Suppressor macrophage treated with lipopolysaccharide for 4 hours (primary cell): ENCODE measurements at places on chromosomes 2 and 18.

DNA sequence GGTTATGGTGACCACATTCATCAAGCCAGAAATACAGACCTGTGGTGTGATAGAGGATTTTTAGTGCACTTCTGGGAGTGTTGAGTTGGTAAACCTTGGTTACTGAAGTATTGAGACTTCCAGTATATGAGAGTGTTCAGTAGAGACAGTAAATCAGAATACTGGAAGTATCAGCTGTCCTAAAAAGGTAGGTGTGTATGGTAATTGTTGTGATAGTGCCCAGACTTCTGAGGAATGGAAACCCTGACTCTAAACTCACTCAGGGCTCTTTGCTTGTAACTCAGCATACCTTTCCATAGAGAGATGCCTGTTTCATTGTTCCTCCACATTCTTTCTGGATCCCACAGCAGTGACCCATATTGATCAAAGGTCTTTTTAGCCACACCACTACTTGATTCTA, 217.1 kb downstream of the SETBP1 start:
- no peak for DNase-seq

GRCh38 chr2:112187805-112188596, 49.8 kb downstream of the FBLN7 start:
- DNase-seq: no peak

GRCh38 chr2:238097988-238098871, 1.9 kb upstream of the ESPNL start:
- peak; percentile 47 for DNase-seq

DNA sequence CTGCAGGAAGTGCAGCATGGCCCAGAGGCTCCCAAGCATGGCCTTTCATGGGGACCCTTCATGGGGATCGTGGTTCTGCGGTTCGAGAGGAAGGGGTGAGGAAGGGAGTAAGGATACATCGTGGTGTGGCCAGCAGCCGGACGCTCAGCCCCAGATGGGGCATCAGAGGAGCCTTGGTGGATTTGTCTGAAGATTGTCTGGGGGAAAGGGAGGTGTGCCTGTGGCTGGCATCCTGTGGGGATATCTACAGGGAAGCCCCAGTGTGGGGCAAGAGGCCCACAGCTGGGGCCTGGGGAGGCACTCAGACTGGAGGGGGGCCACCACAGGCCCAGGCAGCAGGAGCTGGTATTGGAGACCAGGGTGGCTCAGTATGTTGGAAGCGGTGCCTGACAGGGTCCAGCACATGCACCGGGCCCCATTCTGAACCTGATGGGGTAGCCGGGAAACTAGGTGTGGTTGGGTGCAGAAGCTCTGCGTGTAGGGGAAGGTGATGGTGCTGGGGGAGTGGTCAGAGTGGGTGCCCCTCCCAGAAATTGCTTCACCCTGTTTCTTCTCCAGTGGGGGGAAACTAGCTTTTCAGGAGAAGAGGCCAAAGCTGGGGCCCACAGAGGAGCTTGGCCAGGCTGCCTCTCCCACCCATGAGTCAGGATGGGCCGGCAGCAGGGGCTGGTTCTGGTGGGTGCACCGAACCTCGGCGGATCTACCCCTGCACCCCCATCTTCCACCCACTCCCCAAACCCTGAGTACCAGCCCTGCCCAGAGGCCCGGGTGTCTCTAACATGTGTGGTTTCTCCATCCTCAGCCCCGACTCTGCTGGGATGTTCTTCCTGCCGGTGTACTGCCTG, 274.4 kb upstream of the HDAC4 start:
- DNase-seq: no peak

DNA sequence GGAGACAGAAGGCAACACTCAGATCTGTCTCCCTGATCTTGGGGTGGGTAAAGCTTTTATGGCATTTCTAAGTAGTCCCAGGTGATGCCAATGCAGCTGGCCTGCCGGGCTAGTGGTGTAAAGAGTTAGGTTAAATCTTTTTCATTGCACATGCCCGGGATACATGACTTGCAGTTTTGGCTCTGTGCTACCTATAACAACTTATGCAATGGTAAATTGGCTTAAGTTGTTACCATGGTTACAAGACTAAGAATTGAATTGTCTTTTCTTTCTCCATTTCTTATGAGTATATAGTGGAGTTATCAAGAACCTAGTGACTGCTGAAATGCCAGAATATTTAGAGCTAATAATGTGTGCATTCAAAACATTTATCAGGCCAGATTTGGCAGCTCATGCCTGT, 5.3 kb upstream of the FAM110C start:
- DNase-seq: no peak
